ENCODE measurements at places on chromosomes 4 and X. TPM values are rescaled to one million over a fixed set of nuclear protein-coding genes. Genes with fewer than 3 reads are reported as not detected.

DNA sequence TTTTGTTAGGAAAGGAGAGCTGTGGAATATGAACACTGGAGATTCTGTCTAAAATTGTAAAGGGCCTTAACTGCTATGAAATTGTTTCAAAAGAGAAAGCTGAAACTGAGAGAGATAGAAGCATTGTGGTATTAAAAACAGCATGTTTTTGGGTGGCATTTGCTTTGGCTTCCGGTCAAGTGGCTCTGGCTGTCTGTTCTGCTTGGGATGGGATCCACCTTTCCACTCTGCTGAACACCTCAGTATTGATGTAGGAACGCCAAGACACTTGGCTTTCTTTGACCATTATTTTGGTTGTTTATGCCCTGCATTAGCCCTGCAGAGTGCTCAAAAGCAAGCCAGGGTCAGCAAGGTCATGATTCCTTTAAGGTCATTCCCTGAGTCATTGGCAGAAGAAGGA, 199.7 kb downstream of the SLC4A4 start:
- no peak for DNase-seq
- no peaks in the 10 kb centered on the region for H3K36me3 ChIP-seq
- no peaks in the 10 kb centered on the region for H3K4me1 ChIP-seq
- H3K27me3 ChIP-seq = no peaks in the 10 kb centered on the region
- H3K27ac ChIP-seq = no peak overlapping the region

GRCh38 chr4:71355971-71356370, 17.2 kb downstream of the SLC4A4 start:
- H3K27me3 ChIP-seq = peaks cover 2% of the 10 kb centered on the region
- H3K4me3 ChIP-seq = no peak overlapping the region
- no peak overlapping the region for H3K27ac ChIP-seq
- DNase-seq = no peak

BLOC1S4 gene
- total RNA-seq = 21.5 TPM

MMAA gene
- 8.2 TPM for total RNA-seq

Measured in activated CD8-positive, alpha-beta T cell treated with anti-CD3 and anti-CD28 coated beads, Interleukin-2, amount 10 ng/mL, durations not matched to agents 7 days and 5 days (primary cell).